Fibroblast of the aortic adventitia (primary cell): ENCODE measurements at places on chromosomes 7 and 10. TPM values are rescaled to one million over a fixed set of nuclear protein-coding genes. Genes with fewer than 3 reads are reported as not detected.

Gene CYP3A7
- total RNA-seq, result 0.74 TPM in 1 of 2 replicates, not detected in the other

Gene GNAI1
- total RNA-seq, result 25.8 and 46.7 TPM in 2 replicates

Gene INHBA
- total RNA-seq, result 14.7 and 20.0 TPM in 2 replicates

Gene PAOX
- 4.9 and 5.4 TPM in 2 replicates for total RNA-seq

Gene DPYSL4
- total RNA-seq, result 0.18 and 4.2 TPM in 2 replicates

Gene CALD1
- total RNA-seq, result 201 and 686 TPM in 2 replicates

Gene GIMAP5
- total RNA-seq, result not detected in 2 replicates

Gene TUBAL3
- total RNA-seq, result not detected in 2 replicates
